ENCODE measurements at places on chromosomes 1 and 21.

- no peak for DNase-seq
Observed at GRCh38 chr1:41152622-41153044, 89.5 kb downstream of the SCMH1 start.

DNA sequence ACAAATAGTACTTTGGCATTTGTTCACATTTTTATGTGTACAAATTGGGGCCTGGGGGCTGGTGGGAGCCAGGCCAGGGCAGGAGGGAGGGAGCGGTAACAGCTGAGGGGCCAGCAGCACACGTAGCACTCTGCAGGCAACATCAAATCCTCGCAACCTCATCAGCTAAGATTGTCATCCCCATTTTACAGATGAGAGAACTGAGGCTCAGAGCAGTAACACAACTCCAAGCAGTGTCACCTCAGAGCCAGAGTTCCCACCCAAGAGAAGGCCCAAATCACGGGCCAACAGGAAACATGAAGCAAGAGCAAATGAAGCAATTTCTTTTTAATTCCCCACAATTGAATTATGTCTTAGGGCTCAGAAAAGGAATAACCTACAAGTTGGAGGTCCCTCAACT, 14.1 kb downstream of the IFFO2 start:
- no peak for DNase-seq

GRCh38 chr1:59218521-59219236, 78.2 kb upstream of the FGGY start:
- no peak for DNase-seq

DNA sequence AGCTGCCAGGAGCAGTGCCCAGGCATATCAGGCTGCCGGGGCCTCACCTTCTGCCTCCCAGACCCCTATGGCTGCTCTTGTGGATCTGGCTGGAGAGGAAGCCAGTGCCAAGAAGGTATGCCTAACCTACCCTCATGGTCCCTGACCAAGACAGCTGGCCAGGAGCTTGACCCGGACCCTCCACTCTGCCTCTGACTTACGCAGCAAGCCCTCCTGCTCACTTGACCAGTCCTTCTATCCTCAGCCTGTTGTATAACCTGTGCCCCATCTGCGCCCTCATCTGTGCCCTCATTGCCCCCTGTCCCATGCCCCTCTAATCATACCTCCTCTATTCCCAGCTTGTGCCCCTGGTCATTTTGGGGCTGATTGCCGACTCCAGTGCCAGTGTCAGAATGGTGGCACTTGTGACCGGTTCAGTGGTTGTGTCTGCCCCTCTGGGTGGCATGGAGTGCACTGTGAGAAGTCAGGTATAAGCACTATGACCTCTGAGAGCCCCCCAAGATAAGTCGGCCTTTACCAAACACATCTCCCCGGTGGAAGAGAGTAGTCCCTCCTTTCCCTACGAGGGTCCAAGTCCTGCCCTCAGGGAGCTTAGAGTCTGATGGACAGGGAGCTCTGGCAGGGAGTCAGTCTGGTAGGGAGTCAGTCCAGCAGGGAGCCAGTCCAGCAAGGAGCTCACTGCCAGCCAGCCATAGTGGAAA, 6.8 kb downstream of the TIE1 start:
- DNase-seq, result no peak

DNA sequence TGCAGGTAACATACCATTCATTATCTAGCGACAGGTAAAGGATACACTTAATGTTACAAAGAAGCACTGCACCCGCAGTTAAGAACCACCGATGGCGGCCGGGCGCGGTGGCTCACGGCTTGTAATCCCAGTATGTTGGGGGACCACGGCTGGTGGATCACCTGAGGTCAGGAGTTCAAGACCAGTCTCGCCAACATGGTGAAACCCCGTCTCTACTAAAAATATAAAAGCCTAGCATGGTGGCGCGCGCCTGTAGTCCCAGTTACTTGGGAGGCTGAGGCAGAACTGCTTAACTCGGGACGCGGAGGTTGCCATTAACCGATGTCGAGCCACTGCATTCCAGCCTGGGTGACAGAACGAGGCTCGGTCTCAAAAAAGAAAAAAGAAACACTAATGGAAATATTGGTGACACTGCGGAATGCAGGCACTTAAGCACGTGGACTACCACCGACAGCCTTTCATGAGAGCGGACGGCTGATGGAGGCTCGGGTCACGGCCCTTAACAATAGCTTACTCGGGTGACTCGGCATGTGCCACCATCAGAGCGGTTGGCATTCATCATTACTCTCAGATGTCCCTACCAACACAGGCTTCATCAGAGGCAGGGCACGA, 542 bp downstream of the GAS5 start:
- DNase-seq, result no peak

GRCh38 chr1:168136709-168137514, at the start of gene GPR161:
TSS of gene GPR161 (minus strand) at chr1:168136930. CDS start at chr1:168104850, 32,080 bp downstream.
- DNase-seq, result no peak

DNA sequence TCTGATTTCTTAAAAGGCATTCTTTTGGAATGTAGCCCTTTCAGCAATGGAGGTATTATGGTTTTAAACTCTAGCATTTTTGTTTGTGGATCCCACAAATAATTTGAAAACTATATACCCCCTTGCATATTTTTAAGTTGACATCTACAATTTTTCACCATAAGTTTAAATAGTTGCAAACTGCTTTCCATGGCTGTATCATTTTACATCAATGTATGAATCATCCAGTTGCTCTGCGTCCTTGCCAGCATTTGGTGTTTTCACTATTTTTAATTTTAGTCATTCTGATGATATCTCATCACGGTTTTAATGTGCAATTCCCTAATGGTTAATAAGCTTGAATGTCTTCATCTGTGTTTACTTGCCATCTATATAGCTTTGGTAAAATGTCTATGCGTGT, 20.7 kb downstream of the DIPK1A start:
- DNase-seq, result no peak

GRCh38 chr1:65904681-65905083, 112.0 kb downstream of the PDE4B start:
- no peak for DNase-seq

GRCh38 chr1:231053493-231054162, 13.6 kb upstream of the FAM89A start:
- peak; percentile 34 for DNase-seq

- no peak for DNase-seq
Observed at GRCh38 chr21:27359141-27359540, 392.3 kb upstream of the ADAMTS5 start.

GRCh38 chr1:67269061-67269460, 38.6 kb upstream of the IL12RB2 start:
- DNase-seq, result no peak

DNA sequence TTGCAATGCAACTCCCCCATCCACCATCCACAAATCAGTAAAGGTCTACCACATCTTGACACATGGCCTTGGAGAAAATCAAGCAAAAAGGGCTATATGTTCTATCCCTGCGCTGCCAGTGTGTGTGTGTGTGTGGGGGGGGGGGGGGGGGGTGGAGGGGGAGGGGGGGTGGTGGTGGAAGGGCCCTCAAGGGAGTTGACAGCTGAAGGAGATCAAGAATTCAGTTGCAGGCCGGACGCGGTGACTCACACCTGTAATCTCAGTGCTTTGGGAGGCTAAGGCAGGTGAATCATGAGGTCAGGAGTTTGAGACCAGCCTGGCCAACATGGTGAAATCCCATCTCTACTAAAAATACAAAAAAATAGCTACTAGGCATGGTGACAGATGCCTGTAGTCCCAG, 37.6 kb upstream of the CLIC4 start:
- DNase-seq, result no peak

GRCh38 chr1:116379057-116379630, 6.1 kb downstream of the ATP1A1 start:
- no peak for DNase-seq

GRCh38 chr1:72678683-72679082, 396.3 kb upstream of the NEGR1 start:
- no peak for DNase-seq

DNA sequence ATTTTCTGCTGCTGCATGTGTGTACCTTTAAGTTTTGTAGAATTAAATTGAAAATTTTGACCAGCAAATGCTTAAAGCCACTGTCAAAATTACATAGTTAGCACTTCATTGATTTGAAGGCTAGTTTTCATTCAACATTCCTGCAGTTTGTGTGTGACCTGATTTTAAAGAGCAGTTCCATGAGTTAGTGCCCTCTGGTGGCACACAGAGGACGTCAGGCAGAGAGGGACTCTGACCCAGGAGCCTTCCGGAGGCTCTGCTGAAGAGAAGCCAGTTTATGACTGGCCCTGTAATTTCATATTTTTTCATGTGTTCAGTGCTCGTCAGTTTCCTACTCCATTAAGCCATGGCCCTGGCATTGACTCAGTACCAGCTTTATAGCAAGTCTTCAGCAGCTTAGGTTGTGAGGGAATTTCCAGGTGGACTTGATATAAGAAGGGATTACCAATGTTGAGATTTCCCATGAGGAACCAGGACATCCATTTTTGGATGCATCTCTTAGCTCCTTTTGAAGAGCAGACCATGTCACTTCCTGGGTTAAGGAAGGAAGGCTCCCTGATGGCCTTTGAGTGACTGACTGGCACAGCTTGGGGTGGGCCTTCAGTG, 104.7 kb downstream of the CAMTA1 start:
- peak; percentile 39 for DNase-seq

DNA sequence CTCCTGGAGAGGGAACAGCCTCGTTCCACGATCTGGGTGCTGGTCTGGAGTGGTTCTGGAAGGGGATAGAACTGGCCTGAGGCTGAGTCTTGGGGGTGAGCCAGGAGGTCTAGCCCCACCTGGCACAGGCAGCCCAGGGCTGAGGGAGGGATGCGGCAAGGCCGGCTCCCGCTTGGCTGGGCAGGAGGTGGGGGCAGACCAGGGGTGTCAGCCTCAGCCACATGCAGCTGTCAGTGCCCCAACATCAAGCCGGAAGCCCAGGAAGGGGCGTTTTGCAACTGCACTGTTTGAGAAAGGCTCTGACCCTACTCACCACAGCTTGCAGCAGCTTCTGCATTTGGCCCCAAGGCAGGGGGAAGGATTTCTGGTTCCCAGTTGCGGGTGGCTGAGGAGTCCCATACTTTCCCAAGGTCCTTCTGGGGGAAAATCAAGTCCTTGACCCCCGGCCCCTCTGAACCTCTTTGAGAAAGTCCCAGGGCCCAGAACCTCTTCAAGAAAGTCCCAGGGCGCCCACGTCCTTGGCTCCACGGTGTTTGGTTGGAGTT, 2.0 kb downstream of the EFHD2 start:
- DNase-seq, result peak; percentile 90

GRCh38 chr1:159936273-159936904, 9.0 kb downstream of the IGSF9 start:
- peak; percentile 69 for DNase-seq

DNA sequence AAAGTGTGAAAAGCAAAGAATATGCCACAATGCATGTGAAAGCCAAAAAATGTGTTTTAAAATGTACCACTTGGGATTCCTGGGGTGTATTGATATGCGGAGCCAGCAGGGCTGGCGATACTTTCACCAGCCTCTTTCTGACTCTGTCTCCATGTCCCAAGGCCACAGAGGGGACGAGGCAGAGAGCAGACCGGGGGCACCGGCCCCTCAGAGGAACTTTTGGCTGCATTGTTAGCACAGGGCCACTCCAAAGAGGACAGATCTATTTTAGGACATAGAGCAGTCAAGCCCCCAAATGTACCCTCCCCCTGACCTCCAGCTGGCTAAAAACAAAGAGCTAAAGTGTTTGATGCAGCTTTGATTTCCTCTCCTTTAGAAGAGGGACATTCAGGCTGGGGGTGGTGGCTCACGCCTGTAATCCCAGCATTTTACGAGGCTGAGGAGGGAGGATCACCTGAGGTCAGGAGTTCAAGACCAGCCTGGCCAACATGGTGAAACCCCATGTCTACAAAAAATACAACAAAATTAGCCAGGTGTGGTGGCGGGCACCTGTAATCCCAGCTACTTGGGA, 25.6 kb upstream of the ZNF436 start:
- no peak for DNase-seq

- peak; percentile 34 for DNase-seq
Observed at GRCh38 chr1:212760126-212760823, 31.3 kb downstream of the NSL1 start.

DNA sequence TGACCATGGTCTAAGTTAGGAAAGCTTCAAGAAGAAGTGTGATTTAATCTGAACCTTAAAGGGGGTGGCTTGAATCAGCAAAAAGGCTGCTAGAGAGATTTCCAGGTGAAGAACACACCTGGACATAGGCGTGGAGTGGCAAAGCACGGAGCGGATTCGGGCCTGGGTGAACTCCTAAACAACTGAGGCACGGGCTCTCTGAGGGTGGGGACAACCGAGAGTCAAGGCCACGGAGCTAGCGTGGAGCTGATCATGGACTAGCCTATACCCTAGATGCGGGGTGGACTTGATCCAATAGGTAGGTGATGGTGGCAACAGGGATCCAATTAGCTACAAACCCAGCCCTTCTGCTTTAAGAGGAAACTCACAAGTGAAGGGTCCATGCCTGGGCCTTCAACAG, 27.8 kb downstream of the SYT2 start:
- DNase-seq, result no peak

GRCh38 chr1:180527101-180527669, 24.8 kb upstream of the ACBD6 start:
- no peak for DNase-seq

- peak; percentile 4 for DNase-seq
Observed at GRCh38 chr1:18681423-18681835, 50.8 kb downstream of the PAX7 start.

GRCh38 chr1:172727956-172728603, 69.2 kb downstream of the FASLG start:
- DNase-seq, result peak; percentile 22

- DNase-seq, result peak; percentile 44
Observed at GRCh38 chr1:51768971-51769588, 109.4 kb downstream of the NRDC start.

- DNase-seq, result no peak
Observed at GRCh38 chr1:43363283-43363934, 4.4 kb downstream of the ELOVL1 start.

DNA sequence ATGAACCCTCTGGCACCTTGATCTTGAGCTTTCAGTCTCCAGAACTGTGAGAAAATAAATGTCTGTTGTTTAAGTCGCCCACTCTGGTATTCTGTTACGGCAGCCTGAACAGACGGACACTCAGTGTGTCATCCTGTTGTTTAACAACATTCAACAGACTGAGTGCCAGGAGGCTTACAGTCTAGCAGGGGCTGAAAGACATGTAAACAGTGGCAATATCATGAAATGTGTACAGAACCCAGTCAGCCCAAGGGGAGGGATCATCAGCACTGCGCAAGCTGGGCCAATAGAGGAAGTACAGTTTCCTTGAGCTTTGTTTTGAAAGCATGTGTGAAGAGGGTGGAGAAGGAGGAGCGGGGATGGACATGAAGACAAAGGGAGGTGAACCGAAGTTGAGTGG, 13.6 kb downstream of the DIP2A start:
- DNase-seq, result peak; percentile 44

DNA sequence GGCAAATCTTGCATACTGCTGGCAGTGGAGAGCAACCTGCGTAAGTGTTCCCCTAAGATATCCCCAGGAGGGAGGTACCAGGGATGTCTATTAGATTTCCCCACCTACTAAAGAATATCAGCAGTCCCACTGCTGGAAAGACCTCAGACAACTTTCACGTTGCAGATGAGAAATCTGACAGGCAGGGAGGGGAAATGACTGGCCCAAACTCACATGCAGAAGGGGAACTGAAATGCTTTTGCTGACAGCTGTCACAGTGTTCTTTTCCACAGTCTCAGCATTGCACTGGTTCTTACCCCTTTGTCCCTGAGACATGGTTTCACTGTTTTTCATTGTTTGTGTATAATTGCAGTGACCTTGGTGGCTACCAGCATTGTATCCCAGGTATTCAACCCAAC, 84.8 kb upstream of the ATP1A1 start:
- peak; percentile 22 for DNase-seq

All from CD14-positive monocyte (primary cell).